Astrocyte (in vitro differentiated cells and primary cell): ENCODE measurements at places on chromosomes 6 and 20.

DNA sequence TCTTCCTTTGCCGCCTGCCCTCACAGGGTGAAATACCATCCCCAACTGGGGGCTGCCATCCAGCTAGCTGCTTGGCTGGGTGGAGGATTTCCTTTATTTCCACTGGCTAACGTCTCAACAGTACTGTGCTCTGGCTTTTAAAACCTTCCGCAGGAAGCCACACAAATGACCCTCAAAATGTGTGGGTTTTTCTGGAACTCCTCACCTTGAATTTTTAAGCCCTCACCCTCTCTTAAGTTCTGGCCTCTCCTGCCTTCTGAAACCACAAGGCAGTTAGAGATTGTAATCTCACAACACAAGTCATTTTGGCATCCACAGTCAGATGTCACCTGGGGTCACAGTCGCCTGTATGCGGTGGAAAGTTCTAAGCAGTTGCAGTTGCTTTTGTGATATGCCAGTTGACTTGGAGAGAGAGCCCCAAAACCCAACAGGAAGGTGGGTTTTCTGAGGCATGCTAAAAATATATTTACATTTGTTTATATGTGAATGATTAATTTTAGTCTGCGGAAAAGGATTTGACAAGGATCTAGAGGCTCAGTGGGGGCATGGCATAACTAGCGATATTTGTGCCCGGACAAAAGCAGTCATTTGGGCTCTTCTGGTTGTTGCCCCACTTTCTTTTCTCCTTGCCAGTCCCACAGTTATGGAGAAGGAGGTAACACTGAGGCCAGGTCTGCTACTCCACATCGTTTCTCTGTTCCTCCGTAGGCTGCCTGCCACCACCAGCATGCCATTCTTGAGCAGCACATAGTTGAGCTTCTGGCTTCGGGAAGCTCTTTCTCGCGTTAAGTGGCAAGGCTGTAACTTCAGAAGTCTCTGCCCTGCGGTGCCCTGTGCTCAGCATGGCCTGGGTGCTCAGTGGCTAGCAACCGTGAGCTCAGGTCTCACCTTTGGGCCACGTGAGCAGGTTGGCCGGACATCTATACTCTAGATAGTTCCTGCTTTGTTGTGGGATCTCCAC is 335.3 kb downstream of the CD83 start:
- no peaks in the 10 kb centered on the region for H3K36me3 ChIP-seq
- H3K4me1 ChIP-seq: no peaks in the 10 kb centered on the region
- no peak overlapping the region for H3K4me3 ChIP-seq

DNA sequence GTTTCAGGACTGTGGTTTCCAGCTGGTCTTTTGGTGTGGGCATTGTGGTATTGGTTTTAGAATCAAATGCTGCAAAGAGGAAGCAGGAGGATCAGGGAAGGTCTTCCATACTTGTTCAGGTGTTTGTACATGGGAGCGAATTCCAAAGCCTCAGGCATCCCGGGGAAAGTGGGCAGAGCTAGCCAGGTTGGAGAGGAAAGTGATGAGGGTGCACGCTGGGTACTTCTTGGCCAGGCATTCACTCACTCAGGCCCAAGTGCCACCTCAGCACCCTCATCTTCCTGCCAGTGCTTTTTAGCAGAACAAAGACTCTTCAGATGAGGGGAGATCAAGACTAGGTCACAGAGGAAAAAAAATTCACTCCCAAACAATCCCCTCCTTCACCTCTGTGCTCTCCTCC is 241.1 kb upstream of the TBX18 start:
- no peak overlapping the region for H3K27ac ChIP-seq
- no peak for DNase-seq
- H3K4me1 ChIP-seq: no peaks in the 10 kb centered on the region

DNA sequence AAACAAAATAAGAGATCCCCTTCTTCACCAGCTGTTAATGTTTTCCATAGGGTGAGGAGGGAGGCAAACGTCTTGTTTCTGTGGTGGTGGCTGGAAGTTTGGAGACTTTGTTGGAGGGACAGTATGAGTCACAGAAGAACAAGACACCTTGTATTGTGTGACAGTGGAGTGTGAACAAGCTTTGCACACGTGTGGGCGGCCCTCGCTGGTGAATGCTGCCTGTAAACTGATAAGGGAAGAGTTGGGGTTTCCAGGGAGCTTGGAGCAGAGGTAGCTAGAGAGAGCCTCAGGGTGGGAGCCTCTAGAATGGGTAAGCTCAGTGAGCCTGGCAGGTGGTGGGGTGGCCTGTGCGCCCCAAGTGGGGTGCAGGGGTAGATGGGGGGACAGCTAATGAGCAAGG is 78.3 kb downstream of the ZDHHC14 start:
- DNase-seq: no peak
- no peaks in the 10 kb centered on the region for H3K36me3 ChIP-seq
- H3K4me3 ChIP-seq: no peak overlapping the region
- H3K27me3 ChIP-seq: peaks cover 4% of the 10 kb centered on the region

GRCh38 chr6:13355999-13356785 is 27.9 kb upstream of the TBC1D7 start:
- no peak for DNase-seq
- no peaks in the 10 kb centered on the region for H3K36me3 ChIP-seq
- no peaks in the 10 kb centered on the region for H3K27me3 ChIP-seq
- peak overlapping the region; percentile 87 for H3K27ac ChIP-seq
- H3K4me1 ChIP-seq: peaks cover 45% of the 10 kb centered on the region

- H3K4me3 ChIP-seq: no peak overlapping the region
- peaks cover 6% of the 10 kb centered on the region for H3K4me1 ChIP-seq
- H3K36me3 ChIP-seq: peaks cover 23% of the 10 kb centered on the region
- peak; percentile 90 for DNase-seq
Observed at GRCh38 chr6:45454008-45454911, 76.5 kb upstream of the SUPT3H start.

- H3K4me3 ChIP-seq: peak overlapping the region; percentile 67
- H3K27me3 ChIP-seq: peaks cover 66% of the 10 kb centered on the region
- H3K4me1 ChIP-seq: peaks cover 7% of the 10 kb centered on the region
Observed at GRCh38 chr6:10425975-10426780, 11.3 kb upstream of the TFAP2A start.

GRCh38 chr6:8084586-8084985 is 17.8 kb downstream of the EEF1E1 start:
- no peak overlapping the region for H3K4me3 ChIP-seq
- no peaks in the 10 kb centered on the region for H3K27me3 ChIP-seq

GRCh38 chr20:40646813-40647212 is 42.2 kb downstream of the MAFB start:
- no peak overlapping the region for H3K4me3 ChIP-seq
- no peak overlapping the region for H3K27ac ChIP-seq
- H3K27me3 ChIP-seq: peaks cover 3% of the 10 kb centered on the region
- H3K36me3 ChIP-seq: no peaks in the 10 kb centered on the region
- no peak for DNase-seq
- peaks cover 15% of the 10 kb centered on the region for H3K4me1 ChIP-seq

GRCh38 chr6:17556014-17556413 is 44.1 kb upstream of the FAM8A1 start:
- H3K27me3 ChIP-seq: no peaks in the 10 kb centered on the region
- H3K27ac ChIP-seq: no peak overlapping the region
- peaks cover 6% of the 10 kb centered on the region for H3K36me3 ChIP-seq
- DNase-seq: no peak

GRCh38 chr6:158667360-158667981 is 17.6 kb downstream of the SYTL3 start:
- DNase-seq: no peak
- no peak overlapping the region for H3K27ac ChIP-seq
- H3K36me3 ChIP-seq: no peaks in the 10 kb centered on the region
- H3K4me1 ChIP-seq: peaks cover 2% of the 10 kb centered on the region
- H3K4me3 ChIP-seq: no peak overlapping the region

GRCh38 chr6:112321941-112322424 is 25.1 kb upstream of the RFPL4B start:
- H3K27ac ChIP-seq: no peak overlapping the region
- H3K27me3 ChIP-seq: no peaks in the 10 kb centered on the region
- peaks cover 7% of the 10 kb centered on the region for H3K4me1 ChIP-seq
- DNase-seq: no peak
- H3K4me3 ChIP-seq: no peak overlapping the region

GRCh38 chr6:13733178-13733887 is 21.7 kb upstream of the RANBP9 start:
- H3K4me1 ChIP-seq: no peaks in the 10 kb centered on the region
- no peak overlapping the region for H3K27ac ChIP-seq
- H3K27me3 ChIP-seq: no peaks in the 10 kb centered on the region
- H3K36me3 ChIP-seq: no peaks in the 10 kb centered on the region

DNA sequence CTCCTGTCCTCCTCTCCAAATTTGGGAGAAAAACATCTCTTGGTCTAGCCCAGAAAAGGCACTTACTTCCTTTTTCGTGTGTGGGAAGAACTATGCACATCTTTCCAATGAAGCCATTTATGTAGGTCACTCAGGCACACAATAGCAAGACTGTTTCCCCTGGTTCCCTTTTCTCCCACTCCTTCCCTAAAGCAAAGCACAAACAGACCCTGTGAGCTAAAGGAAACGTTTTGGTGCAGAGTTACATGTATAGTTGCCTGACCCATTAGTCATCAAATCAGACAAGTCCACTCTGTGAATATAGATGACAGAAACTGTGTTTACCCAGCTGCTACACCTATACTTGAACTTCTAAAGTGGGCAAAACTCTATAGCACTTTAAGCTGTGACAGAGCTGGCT is 474.6 kb downstream of the COL12A1 start:
- no peaks in the 10 kb centered on the region for H3K27me3 ChIP-seq
- peak; percentile 77 for DNase-seq
- H3K4me1 ChIP-seq: peaks cover 12% of the 10 kb centered on the region
- H3K4me3 ChIP-seq: no peak overlapping the region
- peak overlapping the region; percentile 65 for H3K27ac ChIP-seq

DNA sequence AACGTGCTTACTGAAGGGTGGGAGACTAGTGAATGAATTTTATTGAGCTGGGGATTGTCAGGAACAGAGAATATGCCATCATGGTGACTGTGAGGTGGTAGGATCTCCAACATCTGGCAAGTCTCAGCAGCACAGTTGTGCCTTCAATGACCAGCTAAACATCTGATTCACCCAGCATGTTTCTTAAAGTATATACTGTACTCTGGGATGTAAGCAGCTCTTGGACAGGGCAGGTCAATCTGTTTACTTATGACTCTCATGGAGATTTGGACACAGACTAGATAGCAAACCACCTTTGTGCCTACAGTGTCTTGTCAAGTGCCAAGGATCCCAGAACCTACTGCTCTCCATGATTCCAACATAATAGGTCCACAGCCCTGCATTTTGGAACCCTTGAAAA is 801.0 kb upstream of the CITED2 start:
- no peak overlapping the region for H3K27ac ChIP-seq
- H3K4me1 ChIP-seq: peaks cover 4% of the 10 kb centered on the region
- no peaks in the 10 kb centered on the region for H3K27me3 ChIP-seq
- no peak overlapping the region for H3K4me3 ChIP-seq
- no peak for DNase-seq

- no peak overlapping the region for H3K27ac ChIP-seq
- DNase-seq: no peak
- H3K4me1 ChIP-seq: peaks cover 13% of the 10 kb centered on the region
- peaks cover 35% of the 10 kb centered on the region for H3K36me3 ChIP-seq
- H3K27me3 ChIP-seq: no peaks in the 10 kb centered on the region
Observed at GRCh38 chr20:17614812-17615644, 45.2 kb downstream of the DSTN start.

DNA sequence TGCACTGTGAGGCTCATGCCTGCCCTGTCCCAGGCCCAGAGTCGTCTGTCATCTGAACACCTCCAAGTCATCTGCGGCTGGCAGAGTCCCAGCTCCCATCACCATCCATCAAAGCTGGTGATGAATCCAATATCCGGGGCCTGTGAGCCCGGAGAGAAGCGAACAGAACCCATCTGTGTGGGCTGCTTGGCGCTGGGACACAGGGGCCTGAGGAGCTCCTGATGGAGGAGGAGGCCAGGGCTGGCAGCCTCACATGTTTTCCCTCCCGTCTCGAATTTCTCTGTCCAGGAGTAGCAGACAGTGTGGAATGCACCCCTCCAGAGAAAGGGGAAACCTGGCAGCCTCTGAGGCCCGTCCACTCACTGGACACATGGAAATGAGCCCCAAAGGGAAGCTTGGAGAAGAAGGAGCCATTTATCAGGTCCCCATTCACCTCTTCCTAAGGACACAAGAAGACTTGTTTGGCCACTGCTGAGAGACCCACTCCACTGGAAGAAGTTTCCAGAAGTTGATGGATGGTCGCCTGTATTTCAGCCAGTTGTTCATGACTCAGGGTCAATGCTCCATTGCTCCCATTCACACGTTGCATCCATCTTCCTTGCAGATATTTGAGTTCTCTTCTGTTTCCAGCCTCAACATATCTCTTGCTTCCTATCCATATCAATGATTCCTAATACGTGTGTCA is 307.5 kb upstream of the SULF2 start:
- H3K36me3 ChIP-seq: no peaks in the 10 kb centered on the region
- H3K27me3 ChIP-seq: peaks cover 5% of the 10 kb centered on the region
- H3K4me3 ChIP-seq: no peak overlapping the region
- H3K4me1 ChIP-seq: no peaks in the 10 kb centered on the region
- H3K27ac ChIP-seq: no peak overlapping the region

GRCh38 chr6:82270881-82271635 is 23.5 kb upstream of the IBTK start:
- no peaks in the 10 kb centered on the region for H3K4me1 ChIP-seq
- H3K27me3 ChIP-seq: peaks cover 8% of the 10 kb centered on the region
- no peaks in the 10 kb centered on the region for H3K36me3 ChIP-seq
- DNase-seq: peak; percentile 38
